ENCODE measurements at places on chromosomes 3 and 15. TPM values are rescaled to one million over a fixed set of nuclear protein-coding genes. Genes with fewer than 3 reads are reported as not detected.

DNA sequence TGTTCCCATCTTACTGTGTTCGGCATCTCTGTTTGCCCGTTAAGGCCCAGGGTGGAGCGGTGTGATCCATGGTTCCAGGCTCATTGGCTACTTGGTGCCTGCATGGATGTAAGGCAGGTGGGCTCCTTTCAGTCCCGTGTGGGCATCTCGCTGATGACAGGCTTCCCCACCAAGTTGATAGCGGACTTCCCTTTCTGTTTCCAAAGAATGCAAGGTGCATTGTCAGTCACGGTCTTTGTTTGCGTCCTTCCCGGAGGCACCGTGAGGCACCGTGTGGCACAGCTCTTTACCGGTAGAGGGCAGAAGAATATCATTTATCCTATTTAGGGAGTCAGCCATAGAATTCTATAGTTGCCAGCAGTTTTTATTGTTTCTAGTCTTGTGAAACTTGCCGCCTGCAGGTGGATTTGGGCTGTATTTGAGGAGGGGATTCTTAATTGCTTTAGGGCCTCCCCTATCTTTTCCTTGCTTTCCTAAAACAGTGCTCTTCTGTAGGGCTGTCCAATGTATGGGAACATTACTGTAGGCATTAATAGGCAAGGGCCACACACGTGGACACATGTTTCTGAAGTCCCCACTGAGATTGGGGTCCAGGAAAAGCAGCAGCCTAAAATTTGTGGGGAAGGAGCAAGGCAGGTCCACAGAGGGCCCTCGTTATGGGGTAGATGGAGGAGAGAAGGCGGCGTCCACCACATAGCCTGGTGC, 244.1 kb downstream of the SLCO3A1 start:
- DNase-seq, result peak; percentile 55

DNA sequence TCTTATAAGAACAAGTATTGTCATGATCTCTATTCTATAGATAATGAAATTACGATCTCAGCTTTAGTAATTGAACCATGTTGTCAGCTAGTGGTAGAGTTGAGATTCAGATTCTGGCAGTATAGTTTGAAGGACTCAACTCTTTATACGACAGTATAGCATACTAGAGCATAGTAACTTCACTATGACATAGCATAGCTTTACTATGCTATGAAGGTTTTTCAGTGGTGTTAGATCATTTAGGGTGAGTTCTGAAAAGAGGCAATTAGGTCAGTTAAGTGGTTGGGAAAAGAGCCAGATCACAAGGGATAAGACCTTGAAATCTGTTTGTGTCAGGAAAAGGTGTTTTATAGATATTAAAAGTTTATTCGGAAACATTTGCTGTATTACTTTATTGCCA, 8.1 kb downstream of the STX19 start:
- no peak for DNase-seq

GRCh38 chr3:37221407-37221806, 47.0 kb upstream of the LRRFIP2 start:
- DNase-seq, result no peak

DNA sequence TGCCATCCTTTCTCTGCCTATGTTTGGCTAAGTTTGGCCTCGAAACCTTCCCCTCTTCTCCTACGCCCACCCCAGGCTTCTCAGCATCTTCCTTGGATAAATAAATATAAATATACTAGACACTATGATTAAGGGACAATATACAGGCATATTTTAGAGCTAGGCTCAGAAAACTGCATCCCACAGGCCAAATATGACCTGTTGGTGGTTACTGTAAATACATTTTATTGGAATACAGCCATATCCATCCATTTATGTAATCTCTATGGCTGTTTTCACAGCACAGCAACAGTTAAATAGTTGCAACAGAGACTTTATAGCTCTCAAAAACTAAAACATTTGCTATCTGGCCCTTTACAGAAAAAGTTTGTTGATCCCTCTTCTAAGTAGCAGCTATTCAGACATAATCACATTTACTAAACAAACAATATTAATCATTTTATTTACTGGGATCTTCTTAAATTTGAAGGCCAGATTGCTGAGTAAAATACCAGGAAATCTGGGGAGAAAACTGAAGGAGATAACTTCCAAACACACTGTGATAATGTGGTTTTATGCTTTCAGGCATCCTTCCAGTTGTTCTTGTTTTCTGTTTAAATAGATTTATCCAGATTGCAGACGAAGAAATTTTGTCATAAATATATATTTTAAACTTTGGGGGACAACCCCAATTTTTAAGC, 269.7 kb upstream of the THRB start:
- DNase-seq, result no peak

DNA sequence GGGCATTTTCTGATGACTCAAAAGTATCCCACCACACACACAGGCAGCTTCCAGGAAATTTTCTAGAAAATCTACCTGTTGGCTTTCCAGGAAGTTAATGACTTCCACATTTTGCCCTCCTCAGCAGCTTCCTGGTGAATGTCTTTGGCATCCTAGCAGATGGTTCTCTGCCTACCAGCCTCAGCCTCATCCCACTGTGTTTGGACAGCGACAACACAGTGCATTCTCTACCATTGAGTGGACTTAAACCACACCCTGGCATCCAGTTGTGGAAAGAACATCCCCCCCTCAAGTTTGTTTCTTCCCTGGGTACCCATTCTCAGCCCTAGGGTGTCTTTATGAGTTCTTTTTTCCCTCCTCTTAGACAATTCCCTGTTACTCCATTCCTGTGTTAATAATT, 50.8 kb upstream of the GADL1 start:
- no peak for DNase-seq

DNA sequence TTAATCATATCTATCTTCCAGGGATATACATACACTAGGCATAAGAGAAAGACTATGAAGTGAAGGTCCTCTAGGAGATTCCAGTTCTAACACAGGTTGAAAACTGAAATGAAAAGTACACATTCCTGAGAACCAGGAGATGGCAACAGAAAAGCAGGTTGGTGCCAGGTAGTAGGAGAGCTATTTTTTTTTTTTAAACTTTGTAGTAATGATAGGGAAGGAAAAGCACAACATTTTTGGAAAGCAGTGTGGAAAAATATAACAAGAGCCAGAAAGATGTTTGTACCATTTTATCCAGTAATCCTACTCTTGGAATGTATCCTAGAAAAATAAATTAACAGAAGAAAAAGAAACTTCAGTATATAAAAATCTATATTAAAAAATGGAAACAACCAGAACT, 189.9 kb downstream of the DTWD1 start:
- DNase-seq, result no peak

- DNase-seq, result no peak
Observed at GRCh38 chr3:111846039-111846438, 13.0 kb upstream of the PHLDB2 start.

- no peak for DNase-seq
Observed at GRCh38 chr15:35914573-35914972, 368.6 kb upstream of the DPH6 start.

DNA sequence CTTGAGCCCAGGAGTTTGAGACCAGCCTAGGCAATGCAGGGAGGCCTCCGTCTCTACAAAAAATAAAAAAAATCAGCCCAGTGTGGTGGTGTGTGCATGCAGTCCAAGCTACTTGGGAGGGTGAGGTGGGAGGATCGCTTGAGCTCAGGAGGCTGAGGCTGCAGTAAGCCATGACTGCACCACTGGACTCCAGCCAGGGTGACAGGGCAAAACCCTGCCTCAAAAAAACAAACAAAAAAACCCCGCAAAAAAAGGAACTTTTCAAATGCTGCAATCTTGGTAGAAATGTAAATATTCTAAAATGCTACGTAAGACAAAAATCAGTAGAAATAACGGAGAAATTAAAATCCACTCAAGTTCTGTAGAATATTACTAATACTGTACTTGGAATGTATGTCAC, 108.1 kb upstream of the MELTF start:
- no peak for DNase-seq

DNA sequence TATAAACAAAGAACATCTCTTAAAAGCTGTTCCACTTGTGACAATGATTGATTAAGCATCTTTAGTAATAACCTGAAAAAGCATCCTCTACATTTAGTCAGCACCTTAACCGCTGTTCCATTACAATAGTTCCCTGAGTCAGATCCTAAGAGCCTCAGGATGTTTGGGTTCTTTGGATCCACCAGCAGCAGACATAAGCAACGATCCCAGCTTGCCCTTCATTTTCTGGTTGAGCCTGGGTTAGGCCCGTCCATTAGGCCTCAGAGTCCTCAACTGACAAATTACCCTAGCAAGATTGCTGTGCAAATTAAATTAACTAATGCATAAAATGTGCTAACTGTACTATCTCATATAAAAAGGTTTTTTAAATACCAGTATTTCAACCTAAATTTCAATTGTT, 42.3 kb upstream of the ROBO1 start:
- DNase-seq, result no peak

GRCh38 chr15:69994429-69995205, 103.1 kb downstream of the TLE3 start:
- no peak for DNase-seq

- DNase-seq, result no peak
Observed at GRCh38 chr3:157051055-157051454, 108.9 kb downstream of the CCNL1 start.

- no peak for DNase-seq
Observed at GRCh38 chr3:35120026-35120425, 519.3 kb upstream of the ARPP21 start.

DNA sequence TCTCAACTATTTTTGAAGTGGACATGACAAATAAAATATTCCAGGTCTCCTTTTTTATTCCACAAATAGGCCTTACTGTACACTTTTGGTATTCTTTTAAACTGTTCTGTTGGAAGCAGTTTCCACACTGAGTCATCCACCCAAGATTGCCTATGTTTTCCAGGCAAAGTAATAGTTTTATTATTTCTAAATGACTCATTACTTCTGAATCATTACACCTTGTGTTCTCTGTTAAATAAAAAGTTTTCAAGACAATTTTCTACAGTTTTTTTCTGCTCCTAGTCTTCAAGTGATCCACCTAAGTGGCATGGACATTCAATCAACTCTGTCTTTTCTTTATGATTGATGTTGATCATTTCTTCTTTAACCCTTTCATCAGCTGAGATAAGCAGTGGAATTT, 26.5 kb downstream of the PPP2R3A start:
- no peak for DNase-seq

DNA sequence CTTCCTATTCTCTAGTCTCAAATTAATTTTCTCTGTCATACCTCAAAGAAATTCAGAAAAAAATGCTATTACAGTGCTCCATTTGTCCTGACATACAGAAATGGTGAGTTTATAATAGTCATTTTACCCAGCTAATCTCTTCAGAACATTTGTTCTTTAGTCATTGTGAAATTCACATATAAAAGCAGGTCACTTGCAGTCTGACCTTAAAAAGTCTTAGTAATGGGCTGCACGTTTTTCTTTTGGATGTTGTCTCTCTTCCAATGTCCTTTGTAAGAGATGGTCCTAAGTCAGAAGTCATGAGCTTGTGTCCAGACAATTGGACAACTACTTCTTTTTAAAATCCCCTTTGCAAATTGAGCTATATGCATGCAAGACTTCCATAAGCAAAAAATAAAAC, 17.0 kb upstream of the IL1RAP start:
- DNase-seq, result no peak

The CD200R1 gene
- total RNA-seq, result 0.65 TPM

The LMAN1L gene
- total RNA-seq, result 2.4 TPM

The NUDT16 gene
- total RNA-seq, result 38.1 TPM

The FBXO22 gene
- 23.3 TPM for total RNA-seq

The C3orf85 gene
- not detected for total RNA-seq

The CYP1A2 gene
- not detected for total RNA-seq

The CCR2 gene
- total RNA-seq, result not detected

Data from dorsolateral prefrontal cortex (tissue), 122 donors.